ENCODE measurements at places on chromosomes 7 and 10. TPM values are rescaled to one million over a fixed set of nuclear protein-coding genes. Genes with fewer than 3 reads are reported as not detected.
A peak's percentile ranks its signal among the peaks of the same experiment; 100 is the strongest.

DNA sequence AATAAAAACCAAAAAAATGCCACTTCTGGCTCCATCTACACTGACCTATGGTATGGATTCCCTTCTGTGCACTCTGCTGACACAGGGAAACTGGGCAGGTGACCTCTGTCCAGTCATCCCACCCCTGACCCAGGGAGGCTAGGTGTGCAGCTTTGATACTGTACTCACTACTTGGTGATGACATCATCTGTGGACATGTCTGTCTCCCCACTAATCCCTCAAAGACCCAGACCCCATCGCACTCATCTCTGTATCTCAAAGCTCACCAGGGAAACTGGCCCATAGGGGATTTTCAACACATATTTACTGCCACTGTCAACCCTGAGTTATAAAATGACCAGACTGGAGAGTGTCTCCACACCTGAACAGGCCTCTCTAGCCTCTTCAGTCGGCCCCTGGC, 10.6 kb downstream of the SGMS1 start:
- DNase-seq: no peak

GRCh38 chr10:125035588-125036295, 93.8 kb downstream of the ZRANB1 start:
- no peak for DNase-seq

The PDZD7 gene
- 0.28 TPM for total RNA-seq

GRCh38 chr7:47482013-47482875, 99.7 kb downstream of the TNS3 start:
- DNase-seq: peak; percentile 65

GRCh38 chr10:132364594-132364970, 32.4 kb upstream of the PWWP2B start:
- peak; percentile 75 for DNase-seq

The OR6B1 gene
- total RNA-seq: not detected

DNA sequence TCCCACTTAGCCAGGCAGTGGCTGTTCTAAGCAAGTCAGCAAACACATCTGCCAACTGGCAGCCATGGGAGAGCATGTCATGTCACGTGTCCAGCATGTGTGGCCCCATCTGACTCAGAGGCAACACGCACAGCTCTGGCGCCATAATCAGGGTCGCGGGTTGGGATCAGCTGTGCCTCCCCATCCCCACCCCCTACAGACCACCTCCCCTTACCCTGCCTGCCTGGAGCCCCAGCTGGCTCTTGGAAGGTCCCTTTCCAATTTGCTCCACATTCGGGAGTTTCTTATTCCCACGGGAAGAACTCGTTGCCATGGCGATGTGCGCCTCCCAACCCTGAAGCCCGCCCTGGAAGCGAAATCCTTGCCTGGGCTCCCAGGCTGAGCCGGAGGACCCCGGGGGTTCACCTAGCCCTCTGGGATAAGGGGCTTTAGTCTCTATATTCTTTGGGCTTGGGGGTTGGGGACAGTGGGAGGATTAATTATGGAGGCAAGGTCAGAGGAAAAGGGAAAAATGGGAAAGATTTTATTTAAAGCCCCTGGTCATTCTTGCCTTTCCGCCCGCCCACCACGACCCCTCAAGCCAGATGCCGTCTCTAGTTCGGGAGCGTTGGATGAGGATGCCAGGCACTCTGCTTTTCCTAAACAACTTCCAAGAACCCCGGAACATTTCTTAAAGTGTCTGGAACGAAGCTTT, 283.7 kb downstream of the ZEB1 start:
- peak; percentile 46 for DNase-seq

GRCh38 chr7:13197501-13197900, 510.1 kb downstream of the ARL4A start:
- DNase-seq: no peak

DNA sequence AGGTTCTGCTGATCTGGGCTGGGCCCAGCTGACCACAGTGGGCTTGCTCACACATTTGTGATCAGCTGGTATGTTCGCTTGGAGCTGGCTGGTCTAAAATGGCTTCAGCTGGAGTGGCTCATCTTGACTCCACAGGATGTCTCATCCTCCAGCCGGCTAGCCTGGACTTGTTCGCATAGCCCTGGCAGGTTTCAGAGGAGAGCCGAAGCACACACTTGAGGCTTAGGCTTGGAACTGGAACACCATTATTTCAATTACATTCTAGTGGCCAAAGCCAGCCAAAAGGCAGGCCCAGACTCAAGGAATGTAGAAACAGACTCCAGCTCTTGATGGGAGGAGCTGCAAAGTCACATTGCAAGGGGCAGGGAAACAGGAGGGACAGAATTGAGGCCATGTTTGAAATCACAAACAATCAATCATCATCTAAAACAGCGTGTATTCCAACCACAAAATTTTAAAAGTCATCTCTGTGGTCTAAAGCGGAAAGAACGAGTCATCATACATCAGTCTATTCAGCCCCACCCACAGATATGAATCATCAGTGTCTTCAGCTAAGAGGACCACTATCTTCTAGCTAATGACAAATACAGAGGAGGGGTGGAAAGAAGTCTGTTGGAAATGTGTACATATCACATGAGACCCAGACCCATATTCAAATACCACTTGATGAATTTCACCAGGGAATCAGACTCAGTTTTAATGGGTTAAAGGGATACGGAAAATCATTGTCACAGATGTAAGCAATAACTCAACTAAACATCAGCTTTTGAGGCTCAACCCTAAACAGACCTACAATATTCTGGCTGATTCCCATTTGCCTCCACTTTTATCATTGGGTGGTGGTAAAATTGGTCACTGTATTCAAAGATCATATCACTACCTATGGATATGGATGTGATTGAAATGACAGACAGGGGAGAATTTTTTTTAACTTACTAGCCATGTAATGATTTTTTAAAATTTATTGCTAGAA, 139.0 kb upstream of the MKLN1 start:
- DNase-seq: peak; percentile 65

- peak; percentile 87 for DNase-seq
Observed at GRCh38 chr7:117124591-117125220, 171.4 kb downstream of the ST7 start.

DNA sequence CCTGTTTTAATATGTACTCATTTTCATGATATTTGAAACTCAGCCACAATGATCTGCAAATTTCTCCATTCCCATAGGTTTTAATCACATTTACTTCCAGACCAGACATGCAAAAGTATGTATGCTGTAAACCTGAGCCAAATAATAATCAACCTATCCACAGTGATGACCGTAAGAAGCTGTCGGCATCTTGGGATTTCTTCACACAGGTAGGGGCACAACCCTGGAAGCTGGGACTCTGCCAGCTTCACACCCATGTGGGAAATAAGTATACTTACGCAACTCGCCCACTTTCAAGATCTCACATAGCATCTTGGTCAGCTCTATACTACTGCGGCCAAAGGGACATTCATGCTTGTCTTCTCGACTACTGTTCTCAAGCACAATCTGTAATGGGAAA, 352.3 kb downstream of the ELMO1 start:
- no peak for DNase-seq

DNA sequence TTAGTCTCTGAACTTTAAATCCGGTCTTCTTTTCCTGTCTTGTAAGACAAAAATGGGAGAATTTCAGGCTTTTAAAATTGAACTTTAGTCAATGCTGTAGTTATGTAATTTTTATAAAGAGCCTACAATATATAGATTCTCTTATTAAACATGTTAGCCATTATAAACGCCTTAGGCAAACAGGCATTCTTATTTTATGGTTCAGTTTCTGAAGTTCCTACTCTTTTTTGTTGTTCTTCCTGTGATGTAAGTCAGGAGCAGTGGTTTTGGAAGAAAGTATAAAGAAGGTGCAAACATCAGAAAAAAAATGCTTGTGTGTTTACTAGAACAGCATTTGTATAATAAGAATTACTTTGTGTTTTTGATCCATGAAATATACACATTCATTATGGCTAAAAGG, 41.6 kb downstream of the BICC1 start:
- DNase-seq: no peak

DNA sequence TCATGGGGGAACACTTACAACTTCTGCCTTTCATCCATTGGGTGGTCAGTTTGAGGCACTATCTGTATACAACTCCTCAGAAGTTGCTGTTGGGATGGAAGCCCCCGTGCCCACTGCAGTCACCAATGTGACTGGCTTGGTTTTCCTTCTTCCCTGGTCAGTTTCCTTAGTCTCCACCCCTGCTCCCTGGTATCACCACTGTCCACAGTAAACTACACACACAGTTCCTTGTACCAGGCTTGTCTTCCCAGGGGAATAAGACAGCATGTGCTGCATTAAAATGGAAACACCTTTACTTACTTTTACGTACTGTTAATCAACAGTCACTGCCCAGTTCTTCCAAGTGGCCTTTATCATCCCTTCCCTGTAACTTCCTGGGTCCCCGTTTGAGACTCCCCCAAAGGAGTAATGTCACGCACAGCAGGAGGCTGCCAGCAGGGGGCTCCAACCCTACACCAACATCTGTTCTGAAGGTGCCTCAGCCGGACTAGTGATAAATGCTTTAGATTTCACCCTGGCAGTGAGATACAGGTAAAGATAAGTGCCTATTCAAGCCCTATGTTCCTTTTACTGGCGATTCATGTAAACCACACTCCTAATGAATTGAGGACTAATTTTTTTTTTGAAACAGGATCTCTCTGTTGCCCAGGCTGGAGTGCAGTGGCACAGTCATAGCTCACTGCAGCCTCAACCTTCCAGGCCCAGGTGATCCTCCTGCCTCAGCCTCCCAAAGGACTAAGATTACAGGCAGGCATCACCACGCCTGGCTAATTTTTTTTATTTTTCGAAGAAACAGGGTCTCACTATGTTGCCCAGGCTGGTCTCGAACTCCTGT, 45.3 kb upstream of the PIK3AP1 start:
- DNase-seq: peak; percentile 88

GRCh38 chr7:24434972-24435371, 138.3 kb upstream of the PALS2 start:
- no peak for DNase-seq

Data from activated CD4-positive, alpha-beta T cell treated with anti-CD3 and anti-CD28 coated beads for 36 hours (primary cell).